ENCODE measurements at places on chromosomes 2 and 18. TPM values are rescaled to one million over a fixed set of nuclear protein-coding genes. Genes with fewer than 3 reads are reported as not detected.

The ATP6V1C2 gene
- total RNA-seq, result 0.24 TPM

The ABCG5 gene
- total RNA-seq, result not detected

The CXCR2 gene
- 2.2 TPM for total RNA-seq

The FER1L5 gene
- 0.08 TPM for total RNA-seq

The SAP130 gene
- total RNA-seq, result 19.9 TPM

The CYTIP gene
- total RNA-seq, result 2.5 TPM

The ACTR1B gene
- 77.6 TPM for total RNA-seq

DNA sequence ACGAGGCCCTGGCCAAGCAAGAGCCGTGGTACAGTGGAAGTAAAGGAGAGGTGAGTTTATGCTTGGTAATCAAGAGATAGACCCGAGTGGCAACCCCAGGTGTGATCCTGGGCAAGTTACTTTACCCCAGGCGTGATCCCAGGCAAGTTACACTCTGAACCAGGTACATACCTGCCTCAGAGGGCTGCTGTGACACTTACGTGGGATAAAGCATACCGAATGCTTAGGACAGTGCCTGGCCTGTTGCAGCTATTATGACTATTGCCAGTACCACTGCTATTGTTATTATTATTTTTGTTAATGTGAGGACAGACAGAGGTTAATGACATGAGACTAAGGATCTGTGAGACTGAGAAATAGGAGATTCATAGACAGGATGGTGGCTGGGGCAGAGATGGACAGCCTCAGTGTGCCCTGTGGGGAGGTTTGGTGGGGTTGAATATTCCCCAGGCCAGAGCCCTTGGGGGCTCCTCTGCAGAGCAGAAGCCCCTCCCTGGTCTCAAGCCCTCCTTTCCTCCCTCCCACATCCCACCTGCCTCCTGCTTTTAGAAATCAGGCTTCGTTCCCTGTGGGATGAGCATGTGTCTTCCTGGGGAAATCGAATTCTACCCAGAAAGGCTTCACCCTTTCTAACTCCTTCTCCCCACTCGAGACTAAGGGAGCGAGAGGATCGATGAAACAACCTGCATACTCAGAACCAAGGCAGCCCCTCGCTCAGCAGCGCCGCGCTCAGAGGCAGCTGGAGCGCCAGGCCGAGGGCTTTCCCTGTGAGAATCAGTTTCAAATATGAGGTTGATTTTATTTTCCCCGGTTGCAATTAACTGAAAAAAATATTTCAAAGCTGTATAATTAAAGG is 62.0 kb upstream of the SIX3 start:
- DNase-seq, result no peak

- DNase-seq, result no peak
Observed at GRCh38 chr2:11417946-11418585, 47.9 kb downstream of the E2F6 start.

DNA sequence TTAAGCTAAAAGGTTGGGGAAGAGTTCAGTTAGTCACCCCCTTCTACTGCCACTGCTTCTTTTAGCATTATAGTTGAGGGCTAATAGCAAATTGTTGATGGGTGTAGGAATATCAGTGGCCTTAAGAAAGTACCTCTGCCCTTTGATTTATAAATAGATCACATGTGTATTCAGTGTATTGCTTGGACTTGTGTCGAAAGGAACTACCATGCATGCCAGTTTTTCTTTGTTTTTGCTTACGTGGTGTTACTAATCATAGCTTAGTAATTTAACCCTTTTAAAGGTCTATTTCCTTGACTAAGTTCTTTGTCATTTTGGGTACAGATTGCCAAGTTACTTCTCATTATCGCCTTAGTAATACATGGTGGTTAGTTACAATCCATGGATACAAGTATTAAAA is 85.6 kb downstream of the MIB1 start:
- DNase-seq, result no peak

GRCh38 chr2:86570059-86570458 is 6.8 kb upstream of the CHMP3 start:
- no peak for DNase-seq

DNA sequence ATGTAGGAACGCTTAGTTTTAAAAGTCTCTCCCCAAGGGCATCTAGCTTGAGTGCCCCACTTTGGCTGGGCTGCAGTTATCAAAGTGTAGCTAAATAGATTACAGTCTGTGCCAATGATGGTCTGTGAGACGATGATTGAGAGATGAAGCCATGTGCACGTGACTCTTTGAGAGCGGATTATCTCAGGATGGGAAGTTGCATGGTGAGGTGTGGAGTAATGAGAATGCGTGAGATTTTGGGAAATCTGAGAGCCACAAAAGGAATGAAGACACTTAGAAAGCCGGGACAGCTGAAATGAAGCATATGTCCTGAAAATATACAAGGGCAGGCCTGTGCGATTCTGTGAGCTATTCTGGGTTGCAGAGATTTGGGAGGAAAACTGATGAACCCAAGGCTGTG is 370.0 kb downstream of the TGIF1 start:
- DNase-seq, result no peak

DNA sequence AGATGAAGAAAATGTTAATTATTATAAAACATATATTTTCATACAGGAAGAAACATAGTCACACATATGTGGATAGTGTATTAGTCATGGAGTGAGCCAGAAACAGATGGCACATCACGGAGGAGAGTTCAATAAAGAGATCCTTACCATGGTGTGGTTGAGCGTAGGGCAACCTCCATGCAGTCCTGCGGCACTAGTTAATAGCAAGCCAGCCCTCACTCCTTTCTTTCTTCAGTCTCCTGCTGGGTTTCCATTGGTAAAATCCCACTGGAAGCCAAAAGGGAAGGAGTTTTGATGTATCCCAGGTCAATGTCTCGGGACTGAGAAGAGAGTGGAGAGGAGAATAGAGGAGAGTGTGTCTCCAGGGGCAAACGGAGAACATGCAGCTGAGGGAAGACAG is 328.1 kb downstream of the NR4A2 start:
- no peak for DNase-seq

- DNase-seq, result no peak
Observed at GRCh38 chr2:128505575-128506526, 187.2 kb upstream of the HS6ST1 start.

DNA sequence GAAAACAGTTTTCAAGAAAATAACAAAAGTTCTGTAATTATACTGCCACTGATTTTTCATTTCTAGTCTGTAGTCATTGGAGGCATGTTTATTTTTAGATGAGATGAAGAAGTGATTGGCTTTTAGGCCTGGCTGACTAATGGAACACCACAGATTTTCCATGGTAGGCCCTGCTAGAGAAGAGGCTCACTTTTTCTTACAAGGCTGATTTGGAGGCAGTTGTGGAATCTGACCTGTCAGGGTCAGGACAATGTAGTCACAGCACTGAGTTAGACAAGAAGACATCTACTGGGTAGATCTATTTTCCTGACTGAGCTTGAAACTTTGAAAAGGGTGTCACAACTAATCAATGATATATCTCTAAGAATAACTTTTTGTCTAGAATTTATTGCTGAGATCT is 43.9 kb downstream of the KDM3A start:
- DNase-seq, result no peak

All from cardiac septum (tissue), 1 donor.